A549 (cell line): ENCODE measurements at places on chromosomes 5 and 9. TPM values are rescaled to one million over a fixed set of nuclear protein-coding genes. Genes with fewer than 3 reads are reported as not detected.
A peak's percentile ranks its signal among the peaks of the same experiment; 100 is the strongest.

GRCh38 chr9:72955126-72955455 is 2.2 kb upstream of the ALDH1A1 start:
- no peak for DNase-seq

The UGT3A1 gene
- not detected in 3 replicates for polyA plus RNA-seq

The TMEM174 gene
- not detected in 3 replicates for polyA plus RNA-seq

GRCh38 chr5:56798521-56798920 is 16.8 kb upstream of the MAP3K1 start:
- no peak for DNase-seq

GRCh38 chr5:57727591-57727990 is 245.0 kb upstream of the ACTBL2 start:
- DNase-seq: no peak

- DNase-seq: no peak
These were observed 71.5 kb downstream of the GADD45G start for GRCh38 chr9:89676281-89676680.

DNA sequence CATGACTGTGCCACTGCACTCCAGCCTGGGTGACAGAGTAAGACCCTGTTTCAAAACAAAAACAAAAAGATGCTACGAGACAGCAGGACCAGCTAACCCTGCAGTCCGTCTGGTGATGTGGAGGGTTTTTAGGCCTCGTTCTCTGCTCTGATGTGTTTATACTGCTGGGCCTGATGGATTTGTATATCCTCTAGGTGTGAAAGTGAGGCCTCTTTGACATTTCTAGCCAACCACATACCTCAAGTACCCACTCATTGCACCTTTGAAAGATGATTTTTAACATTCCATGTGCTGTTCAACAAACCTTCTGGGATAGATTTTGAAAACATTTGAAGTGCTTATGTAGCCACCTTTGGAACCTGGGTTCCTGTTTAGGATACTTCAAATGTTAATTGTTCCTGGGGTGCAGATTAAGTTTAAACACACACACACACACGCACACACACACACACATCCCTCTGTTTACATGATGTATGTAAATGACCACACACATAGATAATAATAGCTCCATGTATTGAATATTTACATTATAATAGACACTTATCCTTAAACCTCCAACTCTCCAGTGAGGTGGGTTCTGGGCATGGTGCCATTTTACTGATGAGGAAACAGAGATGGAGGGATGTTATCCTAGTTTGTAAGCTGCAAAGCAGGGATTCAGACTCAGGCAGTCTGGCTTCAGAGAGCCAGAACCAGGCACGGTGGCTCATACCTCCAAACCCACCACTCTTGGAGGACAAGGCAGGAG is 48.8 kb upstream of the GOLPH3 start:
- DNase-seq: no peak

DNA sequence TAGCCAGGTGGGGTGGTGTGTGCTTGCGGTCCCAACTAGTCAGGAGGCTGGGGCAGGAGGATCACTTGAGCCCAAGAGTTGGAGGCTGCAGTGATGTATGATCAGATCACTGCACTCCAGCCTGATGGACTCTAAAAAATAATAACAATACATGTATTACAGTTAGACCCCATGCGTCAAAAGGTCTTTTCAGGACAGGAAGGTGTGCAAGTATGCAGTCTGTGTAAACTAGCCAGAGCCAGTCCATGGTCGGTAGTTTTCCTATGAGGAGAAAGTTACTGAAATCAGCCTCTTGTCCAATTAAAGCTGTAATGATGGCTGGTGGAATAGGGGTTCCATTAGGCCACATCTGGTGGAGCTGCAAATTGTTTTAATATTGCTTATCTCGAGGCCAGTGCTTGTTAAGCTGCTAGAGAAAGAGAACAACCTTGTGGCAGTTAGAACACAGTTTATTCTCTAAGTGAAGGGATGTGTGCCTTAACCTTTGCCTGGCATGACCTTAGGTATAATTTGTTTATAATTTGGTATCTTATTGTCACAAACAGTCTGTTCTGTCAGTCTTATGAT is 1.5 kb upstream of the STOM start:
- no peak for DNase-seq

The ARHGEF37 gene
- polyA plus RNA-seq: 0.98 to 1.2 TPM (median 1.2 TPM) in 3 replicates

The HAPLN1 gene
- not detected in 3 replicates for polyA plus RNA-seq

DNA sequence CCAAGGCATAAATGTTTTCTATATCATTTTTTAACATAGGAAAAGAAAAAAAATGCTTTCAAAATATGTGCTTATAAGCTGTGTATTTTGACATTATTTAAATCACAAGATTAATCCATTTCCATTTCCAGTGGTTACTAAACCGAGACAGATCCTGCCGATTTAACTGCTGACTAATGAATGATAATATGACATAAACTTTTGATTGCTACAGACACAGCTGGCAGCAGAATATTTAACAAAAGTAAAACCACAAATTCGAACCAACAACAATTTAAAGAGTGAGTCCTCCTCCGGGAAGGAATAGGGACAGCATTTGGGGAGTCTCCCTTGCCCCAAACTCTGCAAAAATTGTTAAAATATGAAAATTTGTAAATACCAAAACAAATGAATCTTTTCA is 401.3 kb upstream of the DAB2 start:
- DNase-seq: no peak

GRCh38 chr5:68922172-68922987 is 171.4 kb upstream of the SLC30A5 start:
- DNase-seq: no peak

The FSD1L gene
- 3.2 to 3.3 TPM (median 3.2 TPM) in 3 replicates for polyA plus RNA-seq

The INSL6 gene
- not detected in 3 replicates for polyA plus RNA-seq

DNA sequence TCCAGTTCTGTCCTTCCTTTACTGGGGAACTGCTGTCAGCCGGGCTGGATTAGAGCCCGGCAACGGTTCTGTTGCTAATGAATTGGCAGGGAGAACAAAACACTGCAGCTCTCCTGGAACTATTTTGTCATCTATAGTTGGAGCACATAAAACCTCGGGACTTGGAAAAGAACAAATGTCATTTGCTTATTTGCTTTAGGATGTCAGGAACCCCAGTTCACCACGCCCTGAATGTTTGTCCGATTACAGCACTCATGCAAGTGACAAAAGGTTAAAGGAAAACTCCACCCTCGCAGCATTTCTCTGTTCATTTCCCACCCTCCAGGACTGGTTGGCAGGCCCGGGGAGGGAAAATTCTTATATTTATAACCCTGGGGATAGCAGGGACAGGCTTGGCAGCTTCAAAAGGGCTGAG is 66.4 kb upstream of the PLPP1 start:
- peak; percentile 63 for DNase-seq

DNA sequence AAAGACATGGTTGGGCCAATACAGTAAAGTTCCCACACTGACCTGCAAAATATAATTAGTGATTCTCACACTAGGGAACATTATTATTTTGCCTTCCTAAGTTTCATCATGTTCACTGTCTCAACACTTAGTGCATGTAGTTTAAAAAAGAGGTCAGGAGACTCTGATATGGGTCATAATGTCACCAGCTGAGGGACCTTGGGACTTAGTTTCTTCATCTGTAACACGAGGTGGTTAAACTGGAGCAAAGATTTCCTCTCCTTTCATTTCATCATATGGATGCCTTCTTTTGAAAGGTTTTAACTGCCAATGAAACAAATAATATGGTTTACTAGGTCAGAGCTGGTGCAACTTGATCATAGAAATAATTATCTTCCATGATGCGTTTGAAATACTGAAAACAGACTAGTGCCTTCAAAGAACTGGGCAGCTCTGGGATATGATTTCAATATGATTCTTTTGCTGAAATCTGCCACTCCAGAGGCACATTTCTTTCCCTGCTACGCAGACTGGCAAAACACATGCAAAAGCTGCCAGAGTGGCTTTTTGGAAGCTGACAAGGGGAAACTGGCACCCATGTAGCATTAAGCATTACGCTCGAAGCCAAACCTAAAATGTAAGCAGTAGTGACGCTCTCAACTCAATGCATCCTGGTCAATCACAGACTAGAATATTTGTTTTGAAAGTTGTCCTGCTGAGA is 20.8 kb downstream of the RETREG1 start:
- DNase-seq: no peak

- no peak for DNase-seq
These were observed 33.0 kb upstream of the LCP2 start for GRCh38 chr5:170330568-170331054.

- DNase-seq: no peak
These were observed 97.6 kb upstream of the CTSL start for GRCh38 chr9:87628346-87628745.

GRCh38 chr9:81620002-81620390 is 69.4 kb downstream of the TLE1 start:
- no peak for DNase-seq

GRCh38 chr9:69190086-69190862 is 16.2 kb downstream of the TJP2 start:
- DNase-seq: no peak

The CNTNAP3B gene
- 13.6 to 17.7 TPM (median 14.4 TPM) in 3 replicates for polyA plus RNA-seq

DNA sequence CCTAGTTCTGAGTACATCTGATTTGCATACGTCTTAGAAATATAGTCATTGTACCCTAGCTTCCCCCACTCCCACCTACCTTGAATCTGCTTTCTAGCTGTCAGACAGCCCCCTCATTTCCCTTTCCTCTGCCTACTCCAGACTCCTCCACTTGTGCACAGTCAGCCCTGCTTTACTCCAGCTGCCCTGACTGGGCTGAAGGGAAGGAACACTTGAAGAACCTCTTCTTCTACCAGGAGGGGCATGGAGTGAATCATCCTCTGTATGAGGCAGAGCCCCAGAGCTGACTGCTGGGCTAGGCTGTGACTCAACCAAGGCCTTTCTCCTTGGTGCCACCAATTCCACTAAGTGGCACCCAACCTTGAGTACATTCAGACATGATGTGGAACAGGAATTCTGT is 18.1 kb upstream of the ZFR start:
- peak; percentile 16 for DNase-seq

GRCh38 chr9:117403403-117403811 is 11.4 kb downstream of the ASTN2 start:
- no peak for DNase-seq

The CA9 gene
- 2.5 to 5.6 TPM (median 4.5 TPM) in 3 replicates for polyA plus RNA-seq

The ZNF354C gene
- 1.5 to 1.8 TPM (median 1.7 TPM) in 3 replicates for polyA plus RNA-seq

DNA sequence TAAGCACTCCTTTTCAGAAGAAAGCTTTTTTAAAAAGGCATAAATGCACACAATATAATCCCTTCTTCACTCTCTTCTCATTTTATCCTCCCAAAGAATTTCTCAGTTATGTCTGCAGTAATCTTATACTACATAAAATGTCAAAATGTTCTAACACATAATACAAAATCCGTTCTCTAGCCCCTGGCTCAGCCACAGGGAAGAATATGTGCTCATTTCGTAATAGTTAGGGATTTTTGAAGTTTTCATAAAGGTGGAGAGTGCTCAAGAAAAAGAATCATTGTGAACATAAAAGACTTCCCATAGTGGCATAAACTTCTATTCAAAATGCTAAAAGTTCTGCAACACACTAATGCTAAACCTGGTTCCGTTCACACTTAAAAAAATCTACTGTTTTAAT is 1410.7 kb upstream of the C9orf72 start:
- no peak for DNase-seq

GRCh38 chr9:104875320-104875719 is 52.6 kb downstream of the ABCA1 start:
- no peak for DNase-seq

DNA sequence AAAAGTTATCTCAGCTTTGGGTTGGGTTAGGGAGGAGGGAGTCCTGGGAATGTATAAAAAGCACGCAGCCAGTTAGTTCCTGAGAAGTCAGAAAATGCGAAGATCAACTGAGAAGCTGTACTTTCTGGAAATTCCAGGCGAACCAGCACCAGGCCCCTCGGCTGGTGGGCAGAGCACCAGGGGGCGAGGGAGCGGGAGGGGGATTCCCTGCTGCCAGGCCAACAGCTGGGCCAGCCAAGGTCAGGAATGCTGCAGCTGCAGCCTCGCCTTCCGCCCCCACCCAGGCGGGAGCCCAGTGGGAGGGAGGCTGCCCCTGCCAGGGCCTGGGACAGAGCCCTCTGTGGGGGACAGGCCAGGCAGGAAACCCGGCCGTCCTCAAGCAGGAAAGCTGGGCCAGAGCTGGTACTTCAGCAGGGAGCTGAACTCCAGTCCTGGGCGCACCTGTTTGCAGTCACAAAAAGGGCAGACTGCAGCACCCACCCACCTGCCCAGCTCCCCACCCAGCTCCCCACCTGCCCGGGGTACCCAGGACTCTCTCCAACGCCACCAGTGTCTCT is 35.5 kb downstream of the VAV2 start:
- no peak for DNase-seq

DNA sequence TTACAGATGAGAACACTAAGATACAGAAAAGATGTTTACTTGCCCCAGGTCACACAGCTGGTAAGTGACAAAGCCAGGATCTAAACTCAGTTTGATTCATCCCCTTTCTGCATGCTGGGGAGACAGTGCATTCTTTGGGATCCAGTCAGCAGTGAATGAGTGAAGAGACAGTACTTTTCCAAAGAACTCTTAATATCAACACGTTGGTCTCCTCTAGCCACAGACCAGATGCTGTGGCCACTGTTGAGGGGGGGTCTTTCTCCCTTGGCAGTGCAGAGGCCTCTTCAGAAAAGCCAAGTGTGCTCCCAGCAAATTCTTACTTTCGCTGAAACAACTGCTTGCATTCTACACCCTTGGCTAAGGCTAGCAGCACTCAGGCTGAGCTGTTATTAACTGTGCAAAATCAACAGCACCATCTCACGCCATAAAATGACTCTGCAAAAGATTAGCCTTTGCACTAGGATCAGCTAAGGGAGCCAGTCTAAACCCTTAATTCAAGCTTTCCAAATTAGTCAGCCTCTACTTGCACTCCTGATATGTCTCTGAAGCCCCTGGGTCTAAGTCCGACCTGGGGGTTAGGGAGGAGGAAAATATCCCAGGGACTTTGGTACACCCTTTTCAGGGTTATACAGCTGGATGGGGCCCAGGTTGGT is 4.8 kb upstream of the TMEM171 start:
- DNase-seq: no peak

DNA sequence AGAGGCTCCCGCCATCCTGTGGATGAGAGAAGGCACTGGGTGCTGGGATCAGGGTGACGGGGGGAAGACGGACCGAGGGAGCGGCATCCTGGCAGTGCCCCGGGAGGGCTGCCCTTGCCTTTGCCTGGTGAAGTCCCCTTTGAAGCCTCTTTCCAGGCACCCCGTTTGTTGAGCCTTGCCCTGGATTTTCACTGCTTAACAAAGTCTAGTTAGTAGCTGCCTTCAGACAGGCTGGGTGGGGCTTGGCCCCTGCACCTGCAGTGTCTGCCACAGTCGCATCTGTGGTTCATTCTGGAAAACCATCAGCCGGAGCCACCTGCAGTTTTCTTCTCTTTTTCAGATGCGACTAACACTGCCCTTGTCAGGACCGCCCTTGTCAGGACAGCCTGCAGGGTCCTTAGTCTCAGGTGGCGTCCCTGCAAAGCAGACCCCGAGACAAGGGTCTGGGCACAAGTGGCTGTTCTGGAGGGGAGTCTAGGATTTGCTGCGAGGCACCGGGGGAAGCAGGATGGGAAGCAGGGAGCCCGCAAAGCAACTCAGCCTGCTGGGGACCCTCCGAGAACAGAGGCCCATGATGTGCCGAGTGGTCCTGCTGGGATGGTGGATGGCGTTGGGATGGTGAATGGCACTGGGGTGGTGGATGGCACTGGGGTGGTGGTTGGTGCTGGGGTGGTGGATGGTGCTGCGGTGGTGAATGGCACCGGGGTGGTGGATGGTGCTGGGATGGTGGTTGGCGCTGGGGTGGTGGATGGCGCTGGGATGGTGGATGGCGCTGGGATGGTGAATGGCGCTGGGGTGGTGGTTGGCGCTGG is 147.9 kb upstream of the COL5A1 start:
- no peak for DNase-seq
